A673 (cell line): ENCODE measurements at places on chromosomes 3 and 15.

- no peak for DNase-seq
Measured at GRCh38 chr3:171561596-171562323, 101.6 kb upstream of the TNIK start.

GRCh38 chr15:63612300-63612699 is 15.1 kb downstream of the FBXL22 start:
- DNase-seq, result no peak

GRCh38 chr15:33675246-33675645 is 293.1 kb upstream of the CHRM5 start:
- peak; percentile 65 for DNase-seq

DNA sequence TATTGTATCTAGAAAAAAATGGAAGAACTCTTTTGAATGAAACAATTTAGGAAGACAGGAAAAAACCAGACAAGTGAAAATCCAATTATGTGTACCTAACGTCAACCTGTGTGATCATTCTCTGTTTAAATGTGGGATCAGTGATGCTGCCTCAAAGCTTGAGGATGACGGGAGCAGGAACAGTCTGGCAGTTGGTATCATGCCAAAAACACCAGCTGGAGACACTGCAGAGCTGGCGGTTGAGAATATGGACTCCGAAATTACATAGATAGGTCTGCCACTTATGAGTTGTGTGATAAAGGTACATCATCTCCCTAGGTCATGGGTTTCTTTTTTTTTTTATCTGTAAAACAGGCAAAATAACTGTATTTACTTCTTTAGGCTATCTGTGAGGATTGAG is 480.5 kb downstream of the CNTN4 start:
- DNase-seq, result peak; percentile 17

GRCh38 chr3:93911206-93911605 is 62.5 kb downstream of the PROS1 start:
- DNase-seq, result no peak

- no peak for DNase-seq
Measured at GRCh38 chr3:110533089-110533488, 538.5 kb upstream of the NECTIN3 start.

GRCh38 chr15:36659917-36660316 is 80.5 kb downstream of the CDIN1 start:
- DNase-seq, result no peak

GRCh38 chr15:52415628-52416027 is 113.1 kb downstream of the MYO5A start:
- no peak for DNase-seq

- no peak for DNase-seq
Measured at GRCh38 chr15:83561661-83562060, 92.3 kb upstream of the ADAMTSL3 start.

DNA sequence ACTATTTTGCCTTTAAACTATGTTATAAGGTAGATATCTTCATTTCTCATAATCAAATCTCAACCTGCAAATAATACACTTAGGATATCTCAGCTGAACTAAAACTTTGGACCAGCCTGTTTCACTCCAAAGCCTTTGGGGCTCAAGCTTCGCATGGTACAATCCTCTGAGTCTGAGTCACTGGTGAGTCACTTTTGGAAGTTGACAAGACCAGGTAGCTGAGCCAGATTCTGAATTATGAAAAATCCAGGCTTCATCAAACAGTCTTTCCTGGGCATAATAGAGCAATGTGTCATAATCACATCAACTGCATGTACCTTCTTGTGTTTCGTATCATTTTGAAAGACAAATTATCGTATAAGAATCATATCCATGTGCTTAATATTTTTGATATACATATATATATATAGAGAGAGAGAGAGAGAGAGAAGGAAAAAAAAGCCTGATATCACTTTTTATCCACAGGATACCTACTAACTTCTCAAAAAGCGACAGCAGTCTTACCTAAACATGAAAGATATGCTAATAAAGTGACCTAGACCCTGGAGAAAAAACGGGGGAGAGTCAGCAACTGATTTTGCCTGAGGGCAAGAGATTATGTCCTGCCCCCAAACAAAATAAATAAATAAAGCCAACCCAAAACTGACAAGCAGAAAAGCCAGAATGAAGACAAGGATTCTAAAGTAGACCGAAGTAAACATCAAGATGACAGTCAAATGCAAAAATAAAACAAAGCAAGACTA is 263.9 kb upstream of the TGFBR2 start:
- DNase-seq, result peak; percentile 65

DNA sequence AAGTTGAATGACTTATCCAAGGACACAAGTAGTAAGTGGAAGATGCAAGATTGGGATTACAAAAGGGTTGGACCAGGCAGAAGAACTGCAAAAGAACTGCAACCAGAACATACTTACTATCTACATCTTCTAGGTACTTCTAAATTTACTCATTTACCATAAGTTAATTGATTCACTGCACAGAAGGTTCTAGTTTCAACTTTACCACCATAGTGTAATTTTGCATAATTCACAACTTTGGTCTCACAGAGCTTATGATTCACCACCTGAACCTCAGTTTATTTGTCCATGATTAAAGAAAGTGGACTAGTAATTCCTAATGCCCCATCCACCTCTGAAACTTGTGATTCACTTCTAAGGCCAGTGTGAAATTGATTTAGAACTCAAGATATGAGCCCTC is 236.8 kb upstream of the UBE2E2 start:
- no peak for DNase-seq

- DNase-seq, result no peak
Measured at GRCh38 chr3:133856316-133856715, 39.4 kb downstream of the RAB6B start.

GRCh38 chr3:185656321-185656840 is 70.3 kb downstream of the SENP2 start:
- no peak for DNase-seq

DNA sequence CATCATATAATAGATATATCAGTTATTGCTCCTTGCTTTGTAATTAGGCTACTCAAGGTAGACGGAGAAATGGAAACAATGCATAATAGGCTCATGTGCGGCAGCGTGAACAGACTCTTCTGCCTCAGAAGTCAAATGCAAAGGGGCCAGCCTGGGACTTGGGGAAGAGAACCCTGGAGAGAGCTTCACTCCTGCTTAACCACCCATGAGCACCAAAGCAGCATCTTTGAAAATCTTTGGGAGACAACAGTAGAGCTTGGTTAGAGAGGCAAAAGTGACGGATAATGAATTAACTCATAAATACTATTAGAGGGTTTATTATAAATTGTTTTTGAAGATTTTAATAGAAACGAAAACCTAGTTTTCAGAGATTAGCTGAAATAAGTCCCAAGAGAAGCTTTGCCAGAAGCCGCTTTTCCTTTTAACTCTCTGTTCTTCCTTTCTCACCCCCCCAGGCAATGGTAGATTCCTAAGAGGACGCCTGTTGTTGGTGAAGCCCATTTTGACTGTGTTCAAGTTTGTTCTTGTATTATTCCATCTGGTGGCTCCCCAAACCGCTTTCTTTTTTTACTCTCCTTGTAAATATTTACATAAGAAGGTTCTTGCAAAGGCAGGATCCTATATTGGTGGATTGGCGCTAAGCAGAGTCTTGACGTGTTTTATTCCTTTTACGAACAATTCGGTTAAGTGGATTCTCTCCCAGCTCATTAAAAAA is 196.0 kb upstream of the TPRG1 start:
- DNase-seq, result no peak

GRCh38 chr3:128176276-128176833 is 23.1 kb downstream of the EEFSEC start:
- no peak for DNase-seq

GRCh38 chr3:116299646-116300081 is 145.6 kb downstream of the LSAMP start:
- DNase-seq, result no peak

DNA sequence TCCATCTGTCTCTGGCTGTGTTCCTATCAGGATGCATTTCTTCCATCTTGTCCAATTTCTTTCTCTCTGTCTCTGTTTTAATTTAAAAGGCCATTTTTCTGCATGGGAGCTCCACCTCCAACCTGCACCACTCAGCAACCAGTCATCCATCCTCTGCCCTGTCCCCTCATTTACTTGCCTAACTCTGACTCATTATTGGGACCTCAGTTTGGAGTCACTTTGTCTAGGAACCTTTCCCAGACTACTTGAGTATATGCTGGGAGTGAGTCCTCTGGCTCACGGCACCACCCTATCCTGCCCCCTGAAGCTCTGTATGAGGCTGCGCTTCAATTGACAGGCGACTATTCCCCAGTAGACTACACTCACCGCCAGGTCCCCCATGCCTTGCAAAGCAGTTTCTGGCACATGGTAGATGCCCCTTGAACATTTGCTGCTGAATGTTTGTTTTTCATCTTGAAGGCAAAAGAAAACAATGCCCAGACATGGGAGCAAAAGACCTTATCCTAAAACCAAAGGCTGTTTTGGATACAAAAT is 513.3 kb upstream of the CFAP20DC start:
- no peak for DNase-seq

- DNase-seq, result no peak
Measured at GRCh38 chr3:73379465-73379864, 245.3 kb downstream of the PDZRN3 start.

- no peak for DNase-seq
Measured at GRCh38 chr3:140180603-140181002, 245.6 kb downstream of the CLSTN2 start.
